Stimulated activated CD4-positive, alpha-beta T cell treated with anti-CD3 and anti-CD28 coated beads, Interleukin-12 subunit alpha, Interleukin-12 subunit beta, amount 100 ng/mL, for 48 hours (primary cell): ENCODE measurements at places on chromosomes 16 and 17.

GRCh38 chr17:65260626-65261025 is 123.5 kb downstream of the RGS9 start:
- DNase-seq, result no peak

DNA sequence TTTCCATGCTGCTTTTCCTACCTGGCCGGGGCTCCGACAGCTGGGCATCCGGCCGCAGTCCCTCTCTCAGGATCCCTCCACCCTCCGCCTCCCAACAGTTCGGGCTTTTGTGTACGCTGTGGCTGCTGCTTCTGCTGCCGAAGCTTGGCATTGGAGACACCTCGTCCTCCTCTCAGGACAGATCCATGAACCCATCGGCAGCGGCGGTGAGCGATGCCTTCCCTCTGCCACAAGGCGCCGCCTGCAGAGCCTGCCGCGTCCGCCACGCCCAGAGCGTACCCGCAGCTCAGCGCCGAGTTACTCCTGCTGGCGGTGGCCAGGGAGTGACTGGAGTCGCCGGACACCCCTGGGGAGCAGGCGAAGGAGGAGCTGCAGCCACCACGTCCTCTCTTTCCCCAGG is 2032.8 kb downstream of the TP53TG3F start:
- no peak for DNase-seq

DNA sequence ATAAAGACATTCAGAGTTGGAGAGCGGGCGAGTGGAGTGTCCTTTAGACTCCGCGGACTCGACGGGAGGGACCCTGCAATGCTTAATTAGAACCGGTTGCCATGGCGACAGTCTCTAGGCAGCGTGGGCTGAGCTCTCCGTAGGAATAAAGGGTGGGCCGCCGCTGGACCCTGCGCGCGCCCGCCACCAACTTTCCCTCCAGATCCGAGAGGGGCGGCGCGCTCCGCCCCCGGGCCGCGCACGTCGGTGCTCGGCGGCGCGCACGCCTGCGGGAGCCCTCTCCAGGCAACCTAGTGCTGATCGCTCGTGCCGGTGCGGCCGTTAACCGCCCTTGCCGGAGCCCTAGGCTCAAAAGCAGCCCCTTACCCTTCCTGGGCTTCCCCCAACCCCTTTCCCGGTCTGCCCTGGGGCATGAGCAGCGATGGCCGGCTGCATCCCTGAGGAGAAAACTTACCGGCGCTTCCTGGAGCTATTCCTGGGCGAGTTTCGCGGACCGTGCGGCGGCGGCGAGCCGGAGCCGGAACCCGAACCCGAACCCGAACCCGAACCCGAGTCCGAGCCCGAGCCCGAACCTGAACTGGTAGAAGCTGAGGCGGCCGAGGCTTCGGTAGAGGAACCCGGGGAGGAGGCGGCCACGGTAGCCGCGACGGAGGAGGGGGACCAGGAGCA is at the start of gene PPM1E:
Gene PPM1E (plus strand): TSS at position 278 of the 669 bp plus-strand sequence.
- DNase-seq, result peak; percentile 20

DNA sequence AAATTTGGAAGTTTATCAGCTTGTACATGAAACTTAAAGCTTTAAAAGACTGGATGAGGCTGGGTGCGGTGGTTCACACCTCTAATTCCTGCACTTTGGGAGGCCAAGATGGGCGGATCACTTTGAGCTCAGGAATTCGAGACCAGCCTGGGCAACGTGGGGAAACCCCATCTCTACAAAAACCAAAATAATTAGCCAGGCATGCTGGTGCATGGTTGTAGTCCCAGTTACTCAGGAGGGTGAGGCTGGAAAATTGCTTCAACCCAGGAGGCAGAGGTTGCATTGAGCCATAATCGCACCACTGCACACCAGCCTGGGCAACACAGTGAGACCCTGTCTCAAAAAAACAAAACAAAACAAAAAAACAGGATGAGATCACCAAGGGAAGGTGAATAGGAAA is 209.5 kb downstream of the AATF start:
- DNase-seq, result no peak

DNA sequence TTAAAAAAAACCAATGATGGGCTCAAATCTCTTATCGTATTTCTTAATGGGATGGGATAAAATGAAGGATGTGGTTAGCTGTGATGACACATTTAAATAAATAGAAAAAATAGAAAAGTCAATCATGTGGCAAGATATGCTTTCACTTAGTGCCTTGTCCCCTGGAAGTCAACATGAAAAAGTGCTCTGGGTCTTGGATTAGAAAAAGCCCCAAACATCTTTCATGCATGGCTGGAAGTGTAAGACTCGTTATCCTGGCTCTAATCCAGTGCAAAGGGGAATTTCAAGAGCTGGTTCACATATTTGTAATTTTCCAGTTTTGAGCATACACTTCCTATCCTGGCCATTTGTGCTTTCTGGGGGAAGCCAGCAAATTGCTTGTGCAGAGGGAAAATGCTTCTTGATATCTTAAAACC is 160.9 kb downstream of the MAP2K6 start:
- no peak for DNase-seq

GRCh38 chr16:21713549-21714368 is 50.0 kb downstream of the OTOA start:
- DNase-seq, result no peak

GRCh38 chr17:72282439-72283029 is 161.7 kb downstream of the SOX9 start:
- no peak for DNase-seq

GRCh38 chr16:74582970-74583369 is 23.9 kb downstream of the GLG1 start:
- DNase-seq, result no peak

DNA sequence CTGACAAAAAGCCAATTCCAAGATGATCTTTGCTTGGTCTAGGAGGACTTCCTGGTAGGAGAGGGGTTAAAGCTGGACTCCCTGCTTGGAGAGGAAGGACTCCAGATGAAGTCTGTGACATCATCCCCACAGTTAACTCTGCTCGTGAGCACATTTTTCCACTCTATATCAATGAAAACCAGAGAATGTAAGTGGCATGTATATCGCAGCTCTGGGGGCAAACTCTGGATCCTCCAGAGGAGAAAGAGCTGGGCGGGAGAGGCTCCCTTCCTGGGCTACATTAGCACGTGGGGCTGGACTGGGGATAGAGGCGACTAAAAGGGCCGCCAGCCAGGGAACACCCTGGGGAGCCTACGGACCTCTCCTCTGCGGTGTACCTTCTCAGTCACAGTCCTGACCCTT is 34.1 kb downstream of the HIC1 start:
- DNase-seq, result no peak

DNA sequence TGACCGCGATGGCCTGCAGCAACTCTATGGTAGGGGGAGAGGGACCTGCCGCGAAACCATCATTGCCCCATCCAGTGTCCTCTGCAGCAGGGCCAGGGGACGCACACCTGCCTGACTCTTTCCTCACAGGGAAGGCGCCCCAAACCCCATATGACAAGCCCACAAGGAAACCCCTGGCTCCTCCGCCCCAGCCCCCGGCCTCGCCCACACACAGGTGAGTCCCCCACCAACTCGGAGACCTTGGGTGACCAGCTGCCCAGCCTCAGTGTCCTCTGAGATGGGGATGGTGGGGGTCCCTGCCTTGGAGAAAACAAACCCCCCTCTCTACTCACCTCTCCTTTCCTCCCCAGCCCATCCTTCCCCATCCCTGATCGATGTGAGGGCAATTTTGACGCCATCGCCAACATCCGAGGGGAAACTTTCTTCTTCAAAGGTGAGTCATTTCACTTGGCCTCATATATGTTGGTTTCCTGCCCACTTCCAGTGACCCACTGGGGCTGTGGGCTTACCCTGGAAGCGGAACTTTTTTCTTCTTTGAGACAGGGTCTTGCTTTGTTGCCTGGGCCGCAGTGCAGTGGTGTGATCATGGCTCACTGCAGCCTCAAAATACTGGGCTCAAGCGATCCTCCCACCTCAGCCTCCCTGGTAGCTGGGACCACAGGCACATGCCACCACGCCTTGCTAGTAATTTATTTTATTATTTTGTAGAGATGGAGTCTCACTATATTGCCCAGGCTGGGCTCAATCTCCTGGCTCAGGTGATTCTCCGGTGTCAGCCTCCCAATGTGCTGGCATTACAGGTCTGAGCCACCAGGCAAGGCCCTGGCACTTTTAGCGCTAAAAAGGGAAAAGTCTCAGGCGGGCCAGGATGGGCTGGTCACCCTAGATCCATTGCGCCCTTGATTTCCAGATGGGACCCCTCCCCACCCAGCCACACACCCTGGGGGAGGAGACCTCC is 8.0 kb upstream of the IL32 start:
- no peak for DNase-seq

DNA sequence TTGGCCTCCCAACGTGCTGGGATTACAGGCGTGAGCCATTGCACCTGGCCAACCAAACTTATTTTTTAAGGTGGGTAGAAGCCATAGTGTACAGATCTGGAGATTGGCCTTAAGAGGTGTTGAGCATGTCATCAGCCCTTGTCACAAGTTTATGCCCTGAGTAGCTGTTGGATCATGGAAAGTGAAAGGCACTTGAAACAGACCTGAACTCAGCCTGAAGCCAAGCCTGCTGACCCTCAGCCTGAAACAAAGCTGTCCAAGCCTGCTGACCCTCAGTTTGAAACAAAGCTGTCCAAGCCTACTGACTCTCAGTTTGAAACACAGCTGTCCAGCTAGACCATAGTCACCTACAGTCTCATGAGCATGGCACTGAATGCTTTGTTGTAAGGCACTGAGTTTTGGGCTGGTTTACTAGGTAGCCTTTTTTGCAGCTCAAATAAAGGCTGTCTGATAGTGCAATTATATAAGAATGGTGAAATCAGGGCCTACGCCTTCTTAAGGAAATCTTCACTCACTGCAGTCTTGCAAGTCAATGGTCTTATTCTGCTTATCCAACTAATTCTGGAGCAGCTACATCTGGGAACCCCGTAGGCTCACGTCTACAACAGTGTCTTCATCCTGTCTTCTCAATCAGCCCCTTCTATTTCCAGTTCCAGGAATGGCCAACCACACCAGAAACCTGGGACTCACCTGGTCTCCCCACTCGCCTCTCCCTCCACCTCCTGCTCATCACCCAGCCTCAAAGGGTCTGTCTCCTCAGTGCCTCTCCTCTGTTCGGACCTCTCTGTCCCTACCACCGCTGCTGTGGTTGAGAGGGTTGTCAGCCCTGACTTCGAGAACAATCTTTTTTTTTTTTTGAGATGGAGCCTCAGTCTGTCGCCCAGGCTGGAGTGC is 2.9 kb upstream of the NPIPB15 start:
- no peak for DNase-seq

DNA sequence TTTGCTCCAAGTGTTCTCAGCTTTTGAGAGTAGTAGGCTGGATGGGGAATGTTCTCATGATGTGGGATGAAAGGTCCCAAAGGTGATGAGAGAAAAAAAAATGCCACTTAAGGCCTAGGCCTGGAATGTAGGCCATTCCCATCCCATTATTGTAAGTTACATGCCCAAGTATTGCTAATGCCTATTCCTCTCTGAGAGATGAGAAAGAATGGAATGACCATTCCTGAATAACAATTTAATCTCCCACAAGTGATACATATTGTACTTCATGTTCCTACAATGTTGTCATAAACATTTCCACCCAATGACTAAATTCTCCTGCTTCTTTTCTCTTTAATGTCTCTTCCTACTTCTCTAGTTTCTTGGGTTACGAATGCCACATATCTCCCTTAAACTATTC is 102.8 kb upstream of the KCNJ16 start:
- no peak for DNase-seq

DNA sequence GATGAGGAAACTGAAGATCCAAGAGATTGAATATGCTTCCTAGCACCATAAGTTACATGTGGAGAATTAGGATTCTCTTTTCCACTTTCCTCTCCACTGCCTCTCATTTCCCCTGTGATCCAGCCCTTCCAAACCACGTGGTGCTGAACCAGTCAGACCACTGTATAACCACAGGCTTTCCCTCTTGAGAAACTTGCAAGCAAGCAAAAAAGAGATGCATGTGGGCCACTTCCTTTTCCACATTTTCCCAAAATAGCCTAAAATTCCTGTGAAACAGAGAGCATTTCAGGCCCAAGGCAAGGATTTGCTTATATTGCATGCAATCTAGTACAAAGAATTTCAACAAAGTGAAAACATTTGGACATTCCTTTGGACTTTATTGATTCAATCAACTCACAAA is 59.3 kb upstream of the KSR1 start:
- no peak for DNase-seq

DNA sequence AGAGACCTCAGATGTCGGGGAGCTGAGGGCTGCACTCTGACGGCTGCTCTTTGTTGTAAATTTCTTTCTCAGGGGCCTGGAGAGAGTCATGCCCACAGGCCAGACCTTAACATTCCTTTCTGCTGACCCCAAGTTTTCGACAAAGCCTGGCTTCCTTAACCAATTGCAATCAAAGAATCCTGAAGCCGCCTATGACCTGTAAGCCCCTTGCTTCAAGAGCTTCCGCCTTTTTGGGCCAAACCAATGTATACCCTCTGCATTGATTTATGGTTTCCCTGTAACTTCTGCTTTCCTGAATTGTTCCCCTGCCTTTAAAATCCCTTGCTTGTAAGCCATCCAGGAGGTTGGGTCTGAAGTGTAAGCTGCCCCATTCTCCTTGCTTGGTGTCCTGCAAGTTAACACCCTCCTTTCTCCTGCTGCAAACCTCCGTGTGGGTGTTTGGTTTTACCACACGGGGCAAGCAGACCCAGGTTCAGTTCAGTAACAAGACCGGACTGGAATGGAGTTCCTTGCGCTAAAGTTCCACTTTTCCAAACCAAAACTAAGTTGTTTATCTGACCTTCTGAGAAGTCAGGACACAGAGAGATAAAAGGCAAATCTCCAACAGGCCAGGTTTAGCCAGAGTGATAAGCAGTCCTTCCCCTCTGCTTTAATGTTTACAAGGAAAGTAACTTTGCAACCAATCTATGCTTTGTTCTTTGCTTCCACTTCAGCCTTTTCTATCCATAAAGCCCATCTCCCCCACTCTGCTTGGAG is 141.6 kb downstream of the KCNJ12 start:
- no peak for DNase-seq

DNA sequence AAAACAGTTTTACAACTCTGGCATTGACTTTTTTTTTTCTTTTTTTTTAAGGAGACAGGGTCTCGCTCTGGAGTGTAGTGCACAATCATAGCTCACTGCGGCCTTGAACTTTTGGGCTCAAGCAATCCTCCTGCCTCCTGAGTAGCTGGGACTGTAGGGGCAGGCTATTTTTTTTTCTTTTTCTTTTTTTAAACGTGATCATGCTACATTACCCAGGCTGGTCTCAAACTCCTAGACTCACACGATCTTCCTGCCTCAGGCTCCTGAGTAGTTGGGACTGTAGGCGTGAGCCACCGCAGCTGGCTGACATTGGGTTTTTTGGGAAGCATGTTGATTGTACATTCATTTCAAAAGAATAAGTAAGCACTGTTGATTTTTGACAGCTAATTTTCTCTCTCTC is 32.1 kb downstream of the TNRC6A start:
- no peak for DNase-seq

DNA sequence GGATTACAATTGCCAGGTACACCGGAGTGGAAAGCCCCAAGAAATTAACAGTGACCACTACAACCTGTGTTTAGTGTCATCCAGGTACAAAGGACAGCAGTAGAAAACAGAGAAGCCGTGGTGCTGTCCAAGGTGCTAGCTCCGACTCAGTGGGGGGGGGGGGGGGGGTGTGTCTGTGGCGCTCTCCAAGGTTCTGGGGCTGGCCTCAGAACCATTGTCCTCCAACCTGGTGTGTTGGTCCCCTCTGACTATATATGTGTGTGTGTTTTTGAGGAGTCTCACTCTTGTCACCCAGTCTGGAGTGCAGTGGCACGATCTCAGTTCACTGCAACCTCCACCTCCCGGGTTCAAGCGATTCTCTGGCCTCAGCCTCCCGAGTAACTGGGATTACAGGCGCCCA is 5.8 kb upstream of the ZNF23 start:
- DNase-seq, result peak; percentile 22

GRCh38 chr16:6300523-6300922 is 1032.1 kb upstream of the RBFOX1 start:
- no peak for DNase-seq
